NT2/D1 (cell line): ENCODE measurements at places on chromosomes 7 and 10.
A peak's percentile ranks its signal among the peaks of the same experiment; 100 is the strongest.

GRCh38 chr7:126185959-126186580, 1066.7 kb downstream of the GRM8 start:
- peak; percentile 48 for DNase-seq

GRCh38 chr7:127393368-127394058, 1.0 kb upstream of the ZNF800 start:
- DNase-seq, result peak; percentile 1

DNA sequence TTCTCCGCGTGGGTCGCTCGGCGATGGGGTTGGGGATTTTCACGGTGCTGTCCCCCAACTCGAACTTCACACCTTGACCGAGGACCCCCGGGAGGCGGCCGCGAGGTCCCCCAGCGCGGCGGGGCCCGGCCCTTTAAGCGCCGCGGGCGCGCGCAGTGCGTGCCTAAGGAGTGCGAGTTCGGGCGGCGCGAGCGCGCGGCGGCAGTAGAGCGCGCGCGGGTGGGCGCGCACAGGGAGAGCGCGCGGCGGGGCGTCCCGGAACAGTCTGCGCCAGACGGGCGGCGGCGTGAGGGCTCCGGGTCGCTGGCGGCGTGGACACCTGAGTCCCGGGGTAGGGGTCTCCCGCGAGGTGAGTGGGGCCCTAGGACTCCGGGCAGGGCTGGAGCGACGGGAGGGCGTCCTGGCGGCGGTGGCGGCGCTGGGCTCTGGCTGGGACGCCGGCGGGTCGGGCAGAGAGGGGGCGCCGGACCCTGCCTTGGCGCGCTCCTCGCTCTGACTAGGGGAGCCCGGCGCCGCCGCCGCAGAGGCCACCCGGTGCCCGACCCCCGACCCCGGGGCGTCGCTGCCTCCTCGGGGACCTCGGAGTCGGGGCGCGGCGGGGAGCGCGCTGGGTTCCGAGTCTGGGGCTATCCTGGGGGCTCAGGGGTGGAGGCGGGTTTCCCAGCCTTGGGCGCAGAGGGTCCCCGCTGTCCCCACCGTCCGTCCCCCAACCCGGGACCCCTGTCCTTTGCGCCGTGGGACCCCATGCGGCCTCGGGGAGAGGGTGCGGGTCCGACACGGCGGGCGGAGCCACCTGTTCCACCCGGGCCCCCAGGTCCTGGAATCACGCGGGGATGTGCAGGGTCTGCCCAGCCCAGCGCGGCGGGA, at the start of gene PROSER2:
PROSER2 (plus strand) TSS at position 235 of the 867 bp plus-strand sequence. CDS start 28,722 bp downstream, outside the sequence.
- no peak for DNase-seq

DNA sequence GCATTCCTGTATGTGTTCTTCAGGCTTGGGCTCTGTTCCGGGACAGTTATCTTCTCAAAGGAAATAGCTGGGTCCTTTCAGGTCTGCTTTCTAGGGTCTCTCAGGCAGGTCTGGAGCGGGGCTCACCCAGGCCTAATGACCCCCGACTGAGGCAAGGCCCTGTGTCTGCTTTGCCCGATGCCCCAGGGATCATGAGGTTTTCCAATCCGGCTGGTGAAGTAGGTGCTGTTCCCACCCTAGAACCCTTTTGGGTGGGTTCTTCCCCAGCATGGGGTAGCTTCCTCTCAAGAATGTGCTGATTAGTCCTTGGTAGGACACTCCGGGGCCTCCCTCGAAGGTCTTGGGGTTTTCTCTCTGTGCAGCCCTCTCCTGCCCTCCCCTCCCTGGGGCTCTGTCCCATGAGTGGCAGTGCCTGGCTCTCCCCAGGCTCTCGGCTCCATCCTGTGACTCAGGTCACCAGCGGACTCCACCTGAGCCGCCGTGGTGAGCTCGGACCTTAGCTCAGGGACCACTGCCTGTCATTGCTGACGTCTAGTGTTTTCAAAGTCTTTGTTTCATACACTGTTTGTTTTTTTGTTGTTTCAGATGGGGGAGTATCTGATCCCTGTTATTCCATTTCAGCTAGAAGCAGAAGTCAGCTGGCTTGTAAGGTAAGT, 71.0 kb upstream of the NKX6-2 start:
- DNase-seq, result no peak
